AG04449 (cell line): ENCODE measurements at places on chromosomes 4 and X.

GRCh38 chrX:37454537-37455285 is 105.5 kb downstream of the PRRG1 start:
- DNase-seq = no peak

GRCh38 chr4:162659716-162660115 is 495.9 kb upstream of the FSTL5 start:
- no peak for DNase-seq

DNA sequence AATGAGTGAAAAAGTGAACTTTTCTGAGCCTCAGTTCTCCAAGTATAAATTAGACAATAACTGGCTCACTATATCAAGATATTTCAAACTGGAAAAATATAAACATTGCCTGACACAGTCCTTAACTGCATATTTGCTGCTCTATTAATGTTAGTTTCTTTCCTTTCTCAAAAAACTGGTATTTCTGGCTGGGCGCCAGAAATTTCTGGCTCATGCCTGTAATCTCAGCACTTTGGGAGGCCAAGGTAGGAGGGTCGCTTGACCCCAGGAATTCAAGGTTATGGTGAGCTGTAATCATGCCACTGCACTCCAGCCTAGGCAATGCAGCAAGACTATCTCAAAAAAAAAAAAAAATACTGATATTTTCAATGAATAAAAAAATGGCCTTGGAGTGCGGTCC is 227.0 kb downstream of the MAGEB17 start:
- no peak for DNase-seq

GRCh38 chr4:159117564-159117963 is 14.7 kb downstream of the RAPGEF2 start:
- DNase-seq = no peak

- no peak for DNase-seq
Observed at GRCh38 chr4:17072483-17072882, 174.0 kb upstream of the LDB2 start.

DNA sequence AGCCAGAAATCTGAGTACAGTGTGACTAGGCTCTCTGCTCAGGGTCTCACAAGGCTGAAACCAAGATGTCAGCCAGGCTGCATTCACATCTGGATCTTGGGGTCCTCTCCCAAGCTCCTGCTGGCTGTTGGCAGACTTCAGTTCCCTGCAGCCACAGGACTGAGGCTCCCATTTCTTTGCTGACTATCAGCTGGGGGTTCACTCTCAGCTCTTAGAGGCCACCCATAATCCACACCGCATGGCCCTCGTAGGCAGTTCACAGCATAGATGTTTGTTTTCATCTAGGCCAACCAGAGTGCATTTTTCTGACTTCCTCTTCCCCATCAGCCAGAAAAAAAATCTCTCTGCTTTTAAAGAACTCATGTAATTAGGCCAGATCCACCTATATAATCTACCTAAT is 8.2 kb upstream of the WDR44 start:
- DNase-seq = no peak

DNA sequence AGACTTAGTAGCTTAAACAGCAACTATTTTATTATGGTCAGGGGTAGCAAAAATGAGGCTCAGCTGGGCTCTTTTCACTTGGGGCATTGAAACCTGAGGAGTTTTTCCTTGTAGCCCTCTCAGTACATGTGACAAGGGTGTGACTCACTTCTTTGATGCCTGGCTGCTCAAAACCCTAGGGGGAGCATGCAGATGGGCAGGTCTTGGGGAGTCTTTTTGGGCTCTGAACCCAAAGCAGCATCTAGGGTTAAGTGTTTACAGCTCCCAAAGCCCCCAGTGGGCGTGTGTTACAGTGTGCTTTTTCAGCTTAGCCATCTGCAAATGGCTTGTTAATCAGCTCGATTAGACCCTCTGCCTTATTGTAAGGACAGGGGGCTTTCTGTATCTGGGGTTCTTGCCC is 1752.7 kb downstream of the PCDH7 start:
- DNase-seq = no peak

- DNase-seq = no peak
Observed at GRCh38 chr4:14742054-14742453, 260.2 kb upstream of the CPEB2 start.

DNA sequence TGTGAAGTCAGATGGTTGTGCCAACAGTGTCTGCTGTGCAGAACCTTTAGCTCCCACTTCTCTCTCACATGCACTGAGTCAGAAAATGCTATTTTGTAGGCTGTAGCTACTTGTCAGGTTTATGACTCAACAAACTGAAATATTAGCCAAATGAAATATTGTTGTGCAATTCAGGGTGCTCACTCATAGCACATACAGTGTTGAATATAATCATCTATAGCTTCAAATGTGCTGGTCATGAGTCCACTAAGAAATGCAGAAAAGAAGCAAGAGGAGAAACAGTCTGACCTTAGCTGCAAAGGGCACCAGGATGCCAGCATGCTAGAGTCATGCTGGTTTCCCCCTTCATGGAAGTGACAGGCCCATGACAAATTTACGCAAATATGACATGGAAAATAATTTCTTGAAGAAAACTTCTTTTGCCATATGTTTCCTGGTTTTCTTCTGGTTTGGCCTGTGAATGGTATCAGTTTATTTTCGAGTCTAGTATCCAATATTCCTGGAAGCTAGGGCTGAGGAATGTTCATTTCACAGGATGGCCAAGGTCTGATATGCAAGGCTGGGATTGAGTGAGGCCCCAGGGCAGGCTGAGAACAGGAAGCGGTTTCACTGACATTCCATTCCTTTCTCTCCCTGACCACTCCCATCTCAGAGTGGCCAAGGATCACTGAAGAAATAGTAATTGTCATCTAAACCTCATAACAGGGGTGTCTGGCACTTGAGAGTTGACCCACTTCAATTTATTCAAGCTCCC is 10.3 kb upstream of the CXCL2 start:
- peak; percentile 94 for DNase-seq

- no peak for DNase-seq
Observed at GRCh38 chr4:133801883-133802282, 399.7 kb downstream of the PABPC4L start.
